T-helper 17 cell (primary cell): ENCODE measurements at places on chromosomes 3 and 15.
A peak's percentile ranks its signal among the peaks of the same experiment; 100 is the strongest.

- no peak for DNase-seq
Measured at GRCh38 chr3:160092760-160093159, 104.1 kb downstream of the IL12A start.

DNA sequence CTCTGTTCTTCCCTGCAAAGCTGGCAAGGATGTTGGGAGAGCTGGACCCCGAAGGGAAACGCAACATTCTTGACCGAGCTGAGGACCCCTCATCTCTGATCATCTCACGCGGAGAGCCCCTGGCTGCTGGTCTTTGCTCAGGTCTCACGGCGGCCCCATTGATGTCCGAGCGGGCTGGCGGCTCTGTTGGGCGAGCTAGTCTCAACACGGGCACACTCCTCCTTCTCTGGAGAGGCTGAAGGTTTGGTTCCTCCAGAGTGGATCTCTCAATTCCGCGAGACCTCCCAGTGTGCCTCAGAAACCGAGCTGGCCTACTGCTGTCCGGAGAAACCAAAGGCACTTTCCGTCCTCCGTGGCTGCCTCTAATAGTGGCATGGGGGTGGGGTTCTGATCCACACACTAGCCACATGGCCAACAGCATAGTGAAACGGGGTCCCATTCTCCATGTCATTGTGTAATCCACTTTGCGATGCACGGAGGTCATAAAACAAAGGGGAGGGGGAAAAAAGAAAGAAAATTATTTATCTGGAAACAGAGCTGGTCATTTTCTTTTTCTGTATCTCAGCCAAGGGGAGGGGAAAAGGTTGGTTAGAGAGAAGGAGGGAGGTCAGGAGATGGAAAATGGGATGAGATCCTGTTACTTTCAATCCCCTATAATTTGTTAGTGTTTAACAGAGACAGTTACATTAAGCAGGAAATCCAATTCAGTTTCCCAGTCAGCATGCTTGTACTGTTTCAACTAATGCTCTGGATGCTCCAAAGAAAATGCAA lies 1.3 kb downstream of the CCDC80 start:
- no peak for DNase-seq

DNA sequence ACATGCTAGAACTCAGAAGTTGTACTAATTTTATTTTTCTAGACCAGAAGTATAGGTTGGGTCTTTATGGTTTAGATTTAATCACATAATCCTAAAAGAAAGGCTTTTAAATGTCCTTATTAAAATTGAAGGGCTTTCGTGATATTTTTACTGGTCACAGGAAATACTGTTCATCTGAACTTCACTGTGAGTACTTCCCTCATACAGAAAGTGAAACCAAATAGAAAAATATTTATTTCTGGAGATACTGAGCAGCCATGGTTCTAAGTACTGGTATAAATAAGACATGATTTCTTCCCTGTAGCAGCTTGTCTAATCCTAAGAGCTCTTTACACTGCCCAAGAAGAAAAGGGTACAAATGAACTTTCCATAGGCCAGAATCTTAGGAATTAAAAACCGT lies 2.0 kb downstream of the SNRK start:
- no peak for DNase-seq

DNA sequence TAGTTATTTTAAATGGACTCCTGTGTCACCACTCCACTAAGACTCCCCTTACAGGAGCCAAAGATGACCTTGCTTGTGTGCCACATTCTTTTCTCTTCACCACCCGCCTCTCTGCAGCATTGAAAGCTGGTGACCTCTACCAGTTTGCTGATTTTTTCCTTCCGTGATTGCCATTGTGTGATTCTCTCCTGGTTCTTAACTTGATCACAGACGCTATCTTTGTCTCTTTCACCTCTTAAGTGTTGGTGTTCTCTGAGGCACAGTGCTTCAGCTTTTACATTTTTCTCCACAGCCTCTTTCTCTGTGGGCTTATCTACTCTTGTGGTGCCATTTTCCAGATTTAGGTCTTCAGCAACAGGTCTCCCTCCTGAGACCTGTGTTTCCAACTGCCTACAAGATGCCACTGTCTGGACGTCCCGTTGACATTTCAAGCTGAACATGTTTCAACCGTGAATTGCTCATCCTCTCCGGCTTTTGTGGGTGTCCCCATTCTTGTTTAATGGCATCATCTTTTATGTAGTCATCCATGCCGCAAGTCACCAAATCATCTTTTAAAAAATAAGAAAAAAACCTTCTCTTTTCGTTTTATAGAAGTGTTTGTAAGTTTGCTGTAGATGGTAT lies 26.5 kb downstream of the IQGAP1 start:
- DNase-seq = no peak

- DNase-seq = no peak
Measured at GRCh38 chr15:49145651-49146609, 9.5 kb downstream of the COPS2 start.

DNA sequence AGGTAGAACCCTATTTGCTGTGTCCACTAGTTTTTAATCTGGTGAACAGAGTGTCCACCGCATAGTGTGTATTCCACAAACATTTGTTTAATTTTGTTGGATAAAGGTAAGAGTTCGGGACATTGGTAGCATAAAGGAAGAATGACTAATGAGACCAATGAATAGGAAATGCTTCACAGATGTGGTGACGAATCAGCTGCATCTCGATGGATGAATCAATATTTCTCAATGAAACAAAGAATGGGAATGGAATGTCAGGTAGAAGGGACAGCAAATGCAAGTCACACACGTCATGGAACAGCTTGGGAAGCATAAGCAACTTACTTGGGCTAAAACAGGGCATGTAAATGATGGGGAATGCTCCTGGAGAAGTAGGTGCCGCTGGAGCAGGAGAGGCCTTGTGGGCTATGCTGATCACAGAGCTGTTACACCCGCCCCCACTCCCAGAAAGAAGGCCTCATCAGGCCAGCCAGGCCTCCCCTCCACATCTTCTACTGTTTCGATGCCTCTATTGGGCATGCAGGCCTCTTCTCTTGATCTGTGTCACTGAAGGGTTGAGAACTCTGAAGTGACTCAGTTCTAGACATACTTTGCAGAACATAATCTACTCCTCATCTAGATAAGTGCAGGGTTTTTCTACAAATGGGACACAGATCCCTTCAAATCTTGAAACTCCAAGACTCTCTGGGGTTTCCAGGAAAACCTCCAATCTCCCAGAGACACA lies 120.0 kb upstream of the GADL1 start:
- DNase-seq = no peak

DNA sequence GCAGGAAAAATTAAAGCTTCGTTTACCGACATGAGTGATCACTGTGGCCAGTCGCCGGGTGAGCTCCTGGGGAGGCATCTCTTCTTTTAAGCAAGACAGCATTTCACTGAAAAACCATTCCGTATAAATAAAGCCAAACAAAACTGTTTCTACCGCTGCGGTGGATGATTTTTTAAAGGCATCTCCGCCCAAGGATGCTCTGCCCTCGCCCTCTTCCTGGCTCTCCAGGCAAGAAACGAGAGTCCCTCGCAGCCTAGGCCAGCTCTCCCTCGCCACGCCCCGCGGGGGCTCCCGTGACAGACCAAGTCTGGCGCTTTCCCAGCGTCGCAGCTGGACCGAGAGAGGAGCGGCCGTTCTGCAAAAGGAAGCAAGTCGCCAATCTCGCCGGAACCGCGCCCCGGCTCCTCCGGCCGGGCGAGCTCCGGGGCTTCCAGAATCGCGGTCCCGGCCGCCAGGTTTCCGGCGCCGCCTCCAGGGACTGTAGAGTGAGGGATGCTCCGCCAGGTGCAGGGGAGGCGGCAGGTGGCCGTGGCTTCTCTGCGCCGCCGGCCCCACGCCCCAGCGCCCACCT lies 458 bp downstream of the MCF2L2 start:
- peak; percentile 9 for DNase-seq

GRCh38 chr3:63076357-63076756 lies 201.1 kb upstream of the CADPS start:
- no peak for DNase-seq

- DNase-seq = peak; percentile 10
Measured at GRCh38 chr3:143120716-143121240, 1.2 kb downstream of the CHST2 start.

DNA sequence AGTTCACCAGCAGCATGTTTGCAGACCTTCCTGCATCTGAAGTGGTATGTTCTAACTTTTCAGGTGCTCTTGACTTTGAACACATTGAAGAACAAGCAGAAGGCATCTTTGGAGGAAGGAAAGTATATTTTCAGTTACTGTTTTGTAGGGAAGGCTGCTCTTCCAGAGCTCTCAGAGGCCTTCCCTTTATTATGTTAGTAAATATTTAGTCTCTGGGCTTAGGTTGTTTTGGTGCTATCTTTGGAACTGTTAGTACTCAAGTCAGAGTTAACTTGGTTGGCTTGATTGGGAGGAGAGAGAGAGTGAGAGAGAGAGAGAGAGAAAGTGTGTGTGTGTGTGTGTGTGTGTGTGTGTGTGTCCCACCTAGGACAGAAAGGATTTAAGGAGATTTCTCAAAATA lies 188.2 kb downstream of the ITPR1 start:
- no peak for DNase-seq

DNA sequence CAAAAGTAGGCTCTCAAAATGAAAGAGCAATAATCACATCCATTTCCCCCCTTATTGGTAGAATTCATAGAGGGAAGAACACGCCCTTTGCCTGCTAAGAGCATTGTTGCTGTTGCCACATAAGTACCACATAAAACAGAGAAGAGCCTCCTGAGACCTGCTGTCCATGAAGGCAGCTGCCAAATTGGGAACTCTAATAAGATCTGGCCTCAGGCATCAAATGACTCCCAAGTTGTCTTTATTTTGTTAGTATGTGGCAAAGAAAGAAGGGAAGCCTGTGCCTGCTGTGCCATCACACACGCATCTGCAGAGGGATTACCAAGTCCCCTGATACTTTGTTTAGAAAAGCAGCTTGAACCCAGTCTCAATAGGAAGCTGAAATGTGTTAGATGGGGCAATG lies 23.9 kb downstream of the VGLL3 start:
- DNase-seq = no peak

DNA sequence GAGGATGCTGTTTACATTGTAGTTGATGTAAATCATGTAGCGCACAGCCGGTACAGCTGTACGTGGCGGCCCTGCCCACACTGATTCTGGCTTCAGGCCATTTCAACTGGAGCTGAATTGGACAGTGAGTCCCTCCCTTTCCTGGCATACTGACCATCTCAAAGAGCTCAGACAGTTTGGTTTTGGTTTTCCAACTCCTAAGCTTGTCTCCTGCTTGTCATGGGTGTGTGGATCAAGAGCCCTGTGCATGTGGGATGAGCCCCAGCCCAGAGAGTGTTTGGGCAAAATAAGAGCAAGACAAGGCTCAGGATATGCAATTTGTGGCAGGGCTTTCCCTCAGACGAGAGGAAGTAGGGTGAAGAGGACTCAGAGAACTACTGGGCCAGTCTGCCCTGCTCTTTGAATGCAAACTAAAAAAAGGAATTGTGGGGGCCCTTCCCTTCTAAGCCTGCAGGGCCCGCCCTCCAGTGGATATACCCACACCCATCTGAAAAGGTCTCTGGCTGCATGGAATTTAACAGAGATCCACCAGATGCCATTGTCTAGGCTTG lies 13.3 kb downstream of the ITGA11 start:
- DNase-seq = no peak

- DNase-seq = no peak
Measured at GRCh38 chr3:20344400-20344959, 158.5 kb upstream of the SGO1 start.

- no peak for DNase-seq
Measured at GRCh38 chr3:188306435-188307005, 152.6 kb downstream of the LPP start.

GRCh38 chr15:81107889-81108288 lies 26.2 kb upstream of the CFAP161 start:
- DNase-seq = no peak

DNA sequence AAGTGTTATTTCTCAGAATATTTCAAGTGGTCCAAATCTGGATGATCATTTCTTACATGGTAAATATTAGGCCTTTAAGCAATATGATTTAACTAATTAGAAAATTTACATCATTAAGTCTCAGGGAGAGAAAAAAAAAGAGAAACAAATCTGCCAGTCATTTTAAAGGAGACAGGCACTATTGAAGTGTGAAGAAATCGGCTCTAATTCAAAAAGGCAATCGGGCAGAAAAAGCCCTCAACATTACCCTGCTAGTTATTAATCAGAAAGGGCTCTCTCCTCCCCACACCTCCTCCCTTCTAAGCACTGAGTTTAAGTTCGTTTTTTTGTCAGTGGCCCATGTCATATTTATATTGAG lies 215.9 kb downstream of the MEIS2 start:
- DNase-seq = no peak

GRCh38 chr15:43150191-43150929 lies 17.0 kb downstream of the TMEM62 start:
- DNase-seq = no peak

DNA sequence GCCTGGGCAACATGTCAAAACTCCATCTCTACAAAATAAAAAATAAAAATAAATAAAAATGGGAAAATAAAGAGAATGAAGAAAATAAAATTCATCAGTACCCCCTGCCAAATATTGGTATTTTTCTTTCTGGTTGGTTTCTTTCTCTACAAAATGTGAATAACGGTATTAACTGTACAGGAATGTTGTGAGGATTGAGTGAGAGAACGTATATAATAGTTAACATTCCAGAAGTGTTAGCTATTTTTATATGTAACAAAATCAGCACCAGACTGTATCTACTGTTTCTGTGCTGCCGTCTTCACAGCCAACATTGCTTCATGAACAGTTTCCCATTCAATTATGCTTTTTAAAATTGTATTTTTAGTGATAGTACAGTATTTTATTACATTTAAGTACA lies 25.5 kb upstream of the RNU6-1 start:
- no peak for DNase-seq

GRCh38 chr15:34206011-34206410 lies 3.9 kb downstream of the KATNBL1 start:
- DNase-seq = no peak

GRCh38 chr3:123383091-123384053 lies 65.5 kb downstream of the ADCY5 start:
- DNase-seq = no peak

GRCh38 chr15:77830051-77830468 lies 197.3 kb upstream of the LINGO1 start:
- DNase-seq = no peak

GRCh38 chr3:13019243-13020095 lies 53.8 kb downstream of the IQSEC1 start:
- no peak for DNase-seq

DNA sequence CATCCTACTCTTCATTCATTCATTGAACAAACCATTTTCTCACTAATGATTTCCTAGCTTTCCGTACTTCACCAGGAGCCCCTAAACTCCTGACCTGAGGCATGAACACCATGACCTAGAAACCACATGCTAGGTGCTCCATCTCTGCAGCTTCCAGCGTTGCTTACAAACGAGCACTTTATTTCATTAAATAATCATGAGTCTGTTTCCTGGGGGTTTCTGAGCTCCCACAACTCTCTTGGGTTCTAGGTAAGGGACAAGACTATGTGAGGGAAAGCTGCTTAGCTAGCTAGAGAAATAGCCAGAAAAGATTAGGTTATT lies 1.3 kb downstream of the MAP2K1 start:
- no peak for DNase-seq

GRCh38 chr15:66172324-66172980 lies 81.1 kb downstream of the MEGF11 start:
- DNase-seq = no peak
